ENCODE measurements at places on chromosomes 13 and 19.

DNA sequence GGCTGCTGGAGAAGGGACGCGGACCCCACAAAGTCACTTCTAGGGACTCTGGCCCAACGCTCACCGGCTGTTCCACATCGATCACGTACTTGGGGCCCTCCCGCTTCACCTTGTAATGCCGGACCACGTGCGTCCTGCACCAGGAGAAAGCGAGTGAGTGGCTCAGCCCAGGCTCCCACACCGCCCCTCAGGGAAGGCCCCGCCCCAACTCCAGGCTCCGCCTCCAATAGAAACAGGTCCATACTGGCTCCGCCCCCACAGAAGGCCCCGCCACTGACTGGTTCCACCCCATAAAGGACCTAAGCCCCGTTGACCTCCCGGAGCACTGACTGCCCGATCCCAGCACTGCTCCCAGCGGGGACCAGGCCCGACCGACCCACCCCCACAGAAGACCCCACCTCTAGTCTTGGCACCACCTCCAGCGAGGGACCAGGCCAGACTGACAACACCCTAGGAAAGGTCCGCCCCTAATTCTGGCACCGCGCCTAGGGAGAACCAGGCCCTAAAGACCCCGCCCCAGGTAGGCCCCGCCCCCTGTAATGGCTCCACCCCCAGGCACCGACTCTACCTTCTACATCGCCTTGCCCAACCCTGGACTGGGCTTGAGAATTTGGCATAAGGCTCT is 11.3 kb downstream of the STAP2 start:
- peak; percentile 78 for DNase-seq

DNA sequence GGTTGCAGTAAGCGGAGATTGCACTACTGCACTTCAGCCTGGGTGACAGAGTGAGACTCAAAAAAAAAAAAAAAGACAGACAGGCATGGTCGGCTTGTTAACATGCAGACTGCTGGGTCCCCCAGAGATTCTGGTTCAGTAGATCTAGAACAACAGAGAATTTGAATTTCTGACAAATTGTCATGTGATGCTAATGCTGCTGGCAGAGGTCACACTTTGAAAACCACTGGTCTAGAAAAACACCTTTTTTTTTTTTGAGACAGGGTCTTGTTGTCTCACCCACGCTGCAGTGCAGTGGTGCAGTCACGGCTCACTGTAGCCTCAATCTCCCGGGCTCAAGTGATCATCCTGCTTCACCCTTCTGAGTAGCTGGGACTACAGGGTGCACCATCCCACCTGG is 7.7 kb upstream of the LRFN3 start:
- DNase-seq: no peak

DNA sequence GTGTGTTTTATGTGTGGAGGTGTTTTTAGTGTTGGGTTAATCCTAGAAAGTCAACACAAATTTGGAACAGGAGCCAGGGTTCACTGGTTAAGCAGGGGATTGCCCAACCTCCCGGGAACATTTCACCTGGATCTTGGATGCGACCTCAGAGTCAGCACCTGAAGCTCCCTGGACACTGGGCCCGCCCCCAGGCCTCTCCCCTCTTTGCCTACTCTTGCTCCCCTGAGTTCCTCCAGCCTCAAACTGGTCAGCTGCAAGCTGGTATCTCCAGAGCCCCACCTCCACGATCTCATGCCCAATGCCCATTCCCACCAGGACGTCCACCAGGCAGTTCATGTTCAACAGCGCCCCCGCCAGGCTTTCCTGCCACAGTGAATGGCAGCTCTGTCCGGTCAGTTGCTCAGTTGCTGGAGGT is 9.7 kb downstream of the HSD17B14 start:
- no peak for DNase-seq

GRCh38 chr13:63843766-63844699 is 2428.4 kb upstream of the PCDH20 start:
- DNase-seq: no peak

DNA sequence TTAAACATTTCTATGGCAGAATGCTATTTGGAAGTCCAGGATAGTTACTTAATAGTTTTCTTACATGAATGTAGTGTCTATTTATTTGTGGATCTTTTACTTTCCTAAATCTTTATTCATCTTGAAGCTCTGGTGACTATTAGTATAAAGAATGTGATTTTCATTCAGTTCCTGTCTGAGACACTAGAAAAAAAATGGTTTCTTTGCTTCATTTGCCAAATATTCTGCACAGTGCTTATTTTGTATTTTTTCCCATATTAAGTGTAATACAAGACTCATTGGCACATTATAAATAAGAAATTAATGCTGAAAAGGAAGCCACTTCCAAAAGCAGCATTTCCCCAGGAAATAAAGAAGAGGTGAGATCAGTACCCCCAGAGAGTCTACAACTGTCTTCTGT is 109.8 kb downstream of the POSTN start:
- DNase-seq: no peak

DNA sequence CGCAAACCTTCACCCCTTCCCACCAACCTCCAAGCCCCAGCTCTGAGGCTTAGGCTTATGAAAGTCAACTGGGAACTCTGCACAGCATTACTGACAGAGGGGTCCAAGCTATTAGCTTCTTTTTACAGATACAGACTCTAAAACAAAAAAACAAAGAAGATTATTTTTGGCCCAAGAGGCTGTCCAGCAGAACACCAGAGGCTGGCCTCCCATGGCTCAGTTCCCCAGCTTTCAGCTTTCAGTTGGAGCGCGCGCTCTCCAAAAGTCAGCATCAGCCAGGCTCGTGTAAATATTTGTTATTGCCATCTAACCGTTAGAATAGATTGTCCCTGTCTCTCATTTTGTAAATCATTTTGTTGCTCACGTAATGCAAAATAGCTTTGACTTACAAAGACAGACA is 58.4 kb downstream of the ZIC5 start:
- no peak for DNase-seq

DNA sequence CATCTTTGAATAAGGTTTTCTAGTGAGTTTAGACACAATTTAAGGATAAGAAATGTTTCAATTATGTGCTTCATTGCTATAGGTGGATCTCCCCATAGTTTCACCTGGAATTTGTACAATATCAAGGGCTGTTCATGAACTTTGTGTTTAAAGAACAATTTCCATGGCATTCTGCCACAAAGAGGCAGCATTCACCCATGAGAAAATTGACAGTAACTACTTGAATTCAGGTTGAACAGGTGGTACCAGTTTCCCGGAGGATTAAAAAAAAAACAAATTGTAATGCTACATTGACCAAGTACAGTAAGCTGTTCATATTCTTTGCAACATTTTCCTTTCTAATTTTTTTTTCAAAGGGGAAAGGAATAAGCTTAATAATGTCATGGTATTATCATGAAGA is 9.1 kb downstream of the SLITRK5 start:
- peak; percentile 7 for DNase-seq

DNA sequence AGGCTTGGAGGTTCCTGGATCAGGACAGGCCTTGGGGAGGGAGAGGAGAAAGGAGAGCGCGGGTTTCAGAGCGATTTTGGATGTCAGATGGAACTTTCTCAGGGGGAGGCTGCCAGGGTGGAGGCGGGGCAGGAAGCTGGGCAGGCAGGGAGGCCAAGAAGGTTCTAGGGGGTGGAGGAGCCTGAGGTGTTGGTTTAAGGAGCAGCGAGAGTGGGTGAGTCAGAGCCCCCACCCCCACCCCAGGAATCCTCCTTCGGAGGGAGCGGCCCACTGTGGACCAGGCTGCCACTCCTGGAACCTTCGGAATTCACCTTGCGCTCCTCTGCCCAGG is 15.9 kb upstream of the NOP53 start:
- no peak for DNase-seq

GRCh38 chr19:32809754-32810153 is 59.8 kb downstream of the SLC7A9 start:
- no peak for DNase-seq

GRCh38 chr19:11699931-11700794 is 38.6 kb downstream of the ZNF823 start:
- peak; percentile 59 for DNase-seq

- no peak for DNase-seq
Measured at GRCh38 chr13:72514146-72514545, 213.3 kb downstream of the MZT1 start.

GRCh38 chr13:87172166-87172835 is 498.9 kb upstream of the SLITRK5 start:
- DNase-seq: no peak

DNA sequence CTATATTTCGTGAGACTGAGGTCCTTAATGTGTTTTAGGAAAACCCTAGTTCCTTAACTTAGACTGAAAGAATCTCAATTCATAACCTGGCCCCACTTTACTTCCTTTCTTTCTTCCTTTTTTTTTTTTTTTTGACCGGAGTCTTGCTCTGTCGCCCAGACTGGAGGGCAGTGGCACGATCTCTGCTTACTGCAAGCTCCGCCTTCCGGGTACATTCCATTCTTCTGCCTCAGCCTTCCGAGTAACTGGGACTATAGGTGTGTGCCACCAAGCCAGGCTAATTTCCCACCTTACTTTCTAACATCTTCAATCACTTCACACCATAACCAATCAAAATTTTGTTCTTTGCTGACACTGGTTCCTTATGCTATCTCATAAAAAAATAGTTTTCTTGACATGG is 2097.0 kb downstream of the PCDH9 start:
- no peak for DNase-seq

- peak; percentile 27 for DNase-seq
Measured at GRCh38 chr19:30784850-30785457, 412.8 kb downstream of the ZNF536 start.

DNA sequence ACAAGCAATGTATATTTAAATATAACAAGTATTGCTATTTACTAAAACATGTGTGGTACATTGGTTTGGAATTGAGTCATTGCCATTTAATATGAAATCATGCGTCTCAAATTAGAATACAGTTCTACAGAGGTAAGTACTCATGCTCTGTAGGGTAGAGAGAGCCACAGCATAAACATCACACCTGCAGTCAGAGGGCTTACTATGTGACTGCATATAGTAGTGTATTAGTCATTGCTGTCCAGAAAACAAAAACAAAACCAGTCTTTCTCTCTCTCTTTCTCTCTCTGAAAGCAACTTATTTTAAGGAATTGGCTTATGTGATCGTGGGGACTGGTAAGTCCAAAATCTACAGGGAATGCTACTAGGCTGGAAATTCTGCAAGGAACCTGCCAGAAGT is 370.3 kb downstream of the GPC5 start:
- no peak for DNase-seq

DNA sequence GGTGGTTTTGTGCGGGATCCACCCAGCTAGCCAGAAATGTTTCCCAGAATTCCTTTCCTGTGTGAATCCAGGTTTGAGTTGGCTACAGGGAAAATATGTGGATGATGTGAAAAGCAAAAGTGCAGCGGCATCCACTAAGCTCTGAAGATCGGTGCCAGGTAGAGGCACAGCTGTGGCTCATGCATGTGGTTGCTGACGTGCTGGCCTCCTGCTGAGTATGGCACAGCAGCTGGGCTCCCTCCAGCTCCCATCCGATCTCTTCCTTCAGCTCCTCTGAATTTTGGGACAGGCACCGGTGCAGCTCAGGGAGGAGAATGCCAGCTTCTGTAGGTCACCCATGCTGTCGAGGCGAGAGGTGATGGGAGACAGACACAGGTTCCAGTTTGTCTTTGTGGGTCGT is 84.0 kb upstream of the GSX1 start:
- DNase-seq: no peak

- peak; percentile 70 for DNase-seq
Measured at GRCh38 chr19:13095934-13096927, 6.4 kb downstream of the LYL1 start.

- DNase-seq: no peak
Measured at GRCh38 chr13:27081893-27082679, 89.5 kb downstream of the USP12 start.

- no peak for DNase-seq
Measured at GRCh38 chr13:42327725-42328124, 55.8 kb downstream of the AKAP11 start.

GRCh38 chr13:31434613-31435012 is 234.8 kb downstream of the B3GLCT start:
- DNase-seq: no peak

DNA sequence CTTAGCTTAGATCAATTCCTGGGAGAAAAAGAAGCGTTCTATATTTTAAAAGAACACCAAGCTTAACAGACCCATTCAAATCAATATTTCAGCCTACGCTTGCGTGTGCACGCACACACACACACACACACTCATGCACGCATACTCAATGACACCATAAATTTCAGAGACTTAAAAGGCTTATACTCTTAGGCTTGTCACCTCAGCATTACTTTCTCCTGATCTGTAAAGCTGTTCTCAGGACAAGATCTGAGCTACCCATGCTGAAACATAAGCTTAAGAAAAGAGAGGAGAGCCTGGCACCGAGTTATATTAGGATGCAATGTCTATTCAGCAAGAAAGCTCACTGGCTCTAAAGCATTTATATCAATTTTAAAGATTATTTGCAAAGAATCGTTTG is 368.5 kb downstream of the FGF14 start:
- DNase-seq: no peak

- no peak for DNase-seq
Measured at GRCh38 chr13:82220641-82221040, 1661.6 kb downstream of the SLITRK1 start.

- no peak for DNase-seq
Measured at GRCh38 chr13:37878921-37879320, 9.3 kb upstream of the TRPC4 start.

DNA sequence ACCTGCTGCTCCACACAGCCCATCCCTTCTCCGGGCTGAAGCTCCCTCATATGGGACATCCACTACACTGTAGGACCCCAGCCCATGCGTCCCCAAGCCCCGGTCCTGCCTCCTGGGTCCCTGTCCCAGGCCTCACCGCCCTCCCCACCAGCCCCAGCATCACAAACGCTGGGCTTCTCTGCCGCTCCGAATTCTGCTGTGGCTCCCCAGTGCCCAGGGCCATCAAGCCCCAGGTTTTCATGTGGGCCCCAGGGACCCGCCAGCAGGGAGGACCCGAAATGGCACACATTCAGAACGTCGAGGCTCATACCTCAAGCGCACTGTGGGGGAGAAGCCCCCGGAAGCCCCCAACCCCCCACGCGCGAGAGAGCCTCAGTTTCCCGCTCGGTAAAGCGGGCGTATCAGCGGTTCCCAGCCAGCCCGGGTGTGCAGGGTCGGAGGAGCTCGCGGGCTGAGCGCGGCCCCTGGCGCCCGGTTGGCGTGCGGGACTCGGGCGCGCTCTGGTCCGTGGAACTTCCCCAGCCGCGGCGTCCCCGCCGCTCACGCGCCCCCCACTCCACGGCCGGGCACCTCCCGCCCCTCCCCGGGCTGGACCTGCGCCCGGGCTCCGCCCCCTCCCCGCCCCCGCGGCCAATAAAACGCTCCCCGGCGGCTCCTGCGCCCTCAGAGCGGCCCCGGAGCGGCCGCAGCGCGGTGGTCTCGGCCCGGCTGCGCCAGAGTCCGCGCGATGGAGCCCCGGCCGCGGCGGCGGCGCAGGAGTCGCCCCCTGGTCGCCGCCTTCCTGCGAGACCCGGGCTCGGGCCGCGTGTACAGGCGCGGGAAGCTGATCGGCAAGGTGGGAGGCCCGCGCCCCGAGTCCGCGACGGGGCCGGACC is at the start of gene PLK5:
Gene PLK5, plus strand, starts transcription at position 666 of the 875 bp plus-strand sequence. CDS start 2,920 bp downstream, outside the sequence.
- DNase-seq: no peak

GRCh38 chr13:64793592-64793991 is 2436.5 kb downstream of the PCDH9 start:
- DNase-seq: no peak

GRCh38 chr13:42048342-42048683 is at the start of gene DGKH:
DGKH (plus strand) TSS chr13:42048648; CDS start chr13:42048774, 126 bp downstream.
- DNase-seq: no peak

- no peak for DNase-seq
Measured at GRCh38 chr19:4134351-4134750, 10.4 kb upstream of the MAP2K2 start.
